ENCODE measurements at places on chromosomes 2 and 18.

DNA sequence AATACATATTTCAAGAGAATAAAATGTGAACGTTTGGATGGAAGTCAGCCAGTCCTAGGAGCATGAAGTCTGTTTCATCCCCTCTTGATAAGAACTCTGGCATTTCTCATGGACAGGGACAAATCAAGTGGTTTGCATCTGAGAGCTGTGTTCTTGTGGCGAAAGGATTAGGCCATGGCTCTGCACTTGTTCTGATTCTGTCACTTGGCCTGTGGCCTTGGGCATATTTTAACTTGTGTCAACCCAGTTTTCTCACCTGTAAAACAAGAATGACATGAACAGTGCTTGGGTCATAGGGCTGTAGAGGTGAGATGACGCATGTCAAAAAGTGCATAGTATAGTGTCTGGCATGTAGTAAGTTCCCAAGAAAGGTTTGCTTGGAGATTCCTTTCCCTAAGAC, 125.8 kb downstream of the MGAT5 start:
- no peak for DNase-seq

- DNase-seq = no peak
Observed at GRCh38 chr2:49988276-49988675, 834.0 kb upstream of the FSHR start.

GRCh38 chr2:162070228-162070936, 3.6 kb downstream of the DPP4 start:
- no peak for DNase-seq

DNA sequence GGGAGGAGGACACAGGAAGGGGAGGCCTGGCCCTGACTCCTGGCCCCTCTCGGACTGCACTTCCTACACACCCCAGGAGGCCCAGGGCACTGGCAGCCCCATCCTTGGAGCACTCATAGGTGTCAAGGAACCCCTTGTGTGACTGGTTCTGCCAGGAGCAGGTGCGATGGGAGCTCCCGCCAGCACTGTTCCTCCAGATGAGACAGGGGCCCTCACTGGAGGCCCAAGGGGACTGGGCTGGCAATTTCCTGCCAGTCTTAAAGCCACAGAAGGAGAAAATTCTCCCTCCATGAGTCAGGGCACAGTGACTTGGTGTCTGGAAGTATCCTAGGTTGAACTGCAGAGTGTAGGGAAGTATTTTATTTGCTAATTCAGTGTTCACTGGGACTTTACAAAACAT, 42.8 kb upstream of the MAL start:
- no peak for DNase-seq

DNA sequence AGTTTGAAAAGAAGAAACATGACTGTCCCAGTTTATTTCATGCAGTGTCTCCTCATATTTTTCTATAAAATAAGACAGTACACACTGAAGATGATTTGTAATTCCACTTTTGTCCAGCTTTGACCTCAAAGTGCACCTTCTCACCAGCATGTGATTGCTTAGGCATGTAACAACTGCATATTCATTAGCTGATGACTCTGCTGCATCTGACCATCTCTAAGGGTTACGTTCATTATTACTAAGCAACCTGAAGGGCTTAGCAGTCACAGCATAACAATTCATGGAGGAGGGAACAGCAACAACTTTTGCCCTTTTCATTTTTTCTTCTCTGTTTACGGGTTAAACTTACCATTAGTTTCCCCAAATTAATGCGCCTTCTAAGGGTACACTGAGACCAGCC, 330.6 kb upstream of the PIK3C3 start:
- no peak for DNase-seq

DNA sequence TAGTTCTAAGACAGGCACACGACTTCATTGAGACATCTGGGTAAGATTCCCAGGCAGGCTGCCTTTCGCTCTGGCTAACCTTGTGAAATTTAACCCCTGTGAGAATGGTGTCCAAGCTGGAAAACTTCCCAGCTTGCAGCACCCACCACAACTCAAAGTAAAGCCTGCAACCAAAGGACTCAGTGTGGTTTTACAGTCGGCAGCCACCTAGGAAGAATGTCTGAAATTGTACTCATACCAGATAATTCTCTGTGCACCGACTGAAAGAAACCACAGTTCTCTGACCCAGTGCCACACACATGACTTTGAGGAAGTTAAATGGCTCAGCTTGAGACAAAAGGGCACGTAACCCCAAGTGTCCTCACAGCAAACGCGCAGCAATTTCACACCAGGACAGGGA, 125.7 kb downstream of the RBMS1 start:
- peak; percentile 91 for DNase-seq

DNA sequence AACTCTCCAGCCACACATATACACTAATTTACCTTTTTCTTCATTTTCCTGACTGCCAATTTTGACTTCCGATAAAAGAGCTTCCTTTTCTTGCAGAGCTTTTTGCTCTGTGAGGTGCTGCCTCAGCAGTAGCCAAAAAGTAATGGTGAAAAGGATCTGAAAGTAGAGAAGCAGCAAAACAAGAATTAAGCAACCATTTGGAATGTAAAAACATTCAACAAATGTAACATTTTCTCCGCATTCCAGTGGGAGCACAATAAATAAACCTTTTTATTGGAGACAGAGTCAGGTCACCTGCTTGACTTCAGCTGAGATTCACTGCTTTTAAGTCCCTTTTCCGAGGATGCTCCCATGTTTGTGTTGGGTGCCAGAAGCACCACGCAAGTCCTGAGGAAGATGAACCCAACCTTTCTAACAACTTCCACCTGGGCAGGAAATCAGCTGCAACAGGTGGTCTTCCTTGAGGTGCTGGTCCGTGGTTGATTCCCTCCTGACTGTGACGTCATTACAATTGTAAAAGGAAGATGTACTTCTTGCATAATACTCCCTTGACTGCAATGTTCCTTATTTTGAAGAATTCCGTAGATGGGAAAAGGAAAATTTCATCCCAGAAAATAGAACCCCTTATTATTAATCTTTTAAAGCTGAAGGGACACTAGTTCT, 265.5 kb downstream of the NAPG start:
- DNase-seq = no peak

DNA sequence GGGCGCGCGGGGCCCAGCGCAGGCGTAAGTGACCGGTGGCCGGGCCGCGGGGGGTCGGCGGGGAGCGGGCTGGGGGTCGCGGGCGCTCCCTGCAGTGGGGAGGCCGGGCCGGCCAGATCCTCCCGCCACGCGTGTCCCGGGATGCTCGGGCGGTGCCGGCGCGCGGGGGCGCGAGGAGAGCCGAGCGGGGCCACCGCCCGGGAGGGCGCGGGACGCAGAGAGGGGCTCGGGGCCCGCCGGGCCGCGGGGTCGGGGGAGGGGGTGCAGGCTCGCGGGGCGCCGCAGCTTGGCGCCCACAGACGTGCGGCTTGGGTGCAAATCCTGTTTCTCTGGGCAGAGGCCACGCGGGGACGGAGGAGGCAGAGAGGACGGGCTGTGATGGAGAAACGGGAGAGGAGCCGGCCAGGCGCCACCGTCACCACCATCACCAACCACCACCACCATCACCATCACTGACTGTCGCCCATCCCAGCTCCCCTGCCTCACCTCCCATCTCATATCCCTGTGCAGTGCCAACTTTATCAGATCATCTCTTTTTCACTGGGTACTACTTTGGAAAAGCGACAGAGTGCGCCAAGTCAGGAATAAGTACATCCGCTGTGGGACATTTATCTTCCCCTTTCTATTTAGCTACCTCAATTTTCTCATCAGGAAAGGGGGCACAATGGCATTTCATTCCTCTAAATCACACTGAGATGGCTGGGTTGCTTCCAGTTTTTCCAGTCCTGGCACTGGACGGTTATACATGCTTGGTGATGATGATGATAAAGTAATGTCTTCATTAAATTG, 97.2 kb upstream of the GPR45 start:
- no peak for DNase-seq

GRCh38 chr18:28080876-28081300, 96.0 kb downstream of the CDH2 start:
- DNase-seq = no peak

Data from non-pigmented ciliary epithelial cell (primary cell).